ENCODE measurements at places on chromosomes 11 and 22. TPM values are rescaled to one million over a fixed set of nuclear protein-coding genes. Genes with fewer than 3 reads are reported as not detected.

The HEPACAM gene
- not detected for total RNA-seq

The GAL3ST3 gene
- total RNA-seq: not detected

The KCNE3 gene
- total RNA-seq: not detected

The TXNRD2 gene
- 112 TPM for total RNA-seq

The MCM5 gene
- 87.7 TPM for total RNA-seq

The ANO9 gene
- not detected for total RNA-seq

The TMEM86A gene
- 1.7 TPM for total RNA-seq

The KDM4E gene
- not detected for total RNA-seq

The CCDC134 gene
- total RNA-seq: 6.2 TPM

The ALDH3B2 gene
- total RNA-seq: not detected

The KRTAP5-10 gene
- total RNA-seq: not detected

The PLA2G3 gene
- not detected for total RNA-seq

The OR4D5 gene
- total RNA-seq: not detected

The FXYD2 gene
- not detected for total RNA-seq

All from A172 (cell line).